Right lobe of liver (tissue), 6 donors: ENCODE measurements at places on chromosomes 16 and 17. TPM values are rescaled to one million over a fixed set of nuclear protein-coding genes. Genes with fewer than 3 reads are reported as not detected.
A peak's percentile ranks its signal among the peaks of the same experiment; 100 is the strongest.

DNA sequence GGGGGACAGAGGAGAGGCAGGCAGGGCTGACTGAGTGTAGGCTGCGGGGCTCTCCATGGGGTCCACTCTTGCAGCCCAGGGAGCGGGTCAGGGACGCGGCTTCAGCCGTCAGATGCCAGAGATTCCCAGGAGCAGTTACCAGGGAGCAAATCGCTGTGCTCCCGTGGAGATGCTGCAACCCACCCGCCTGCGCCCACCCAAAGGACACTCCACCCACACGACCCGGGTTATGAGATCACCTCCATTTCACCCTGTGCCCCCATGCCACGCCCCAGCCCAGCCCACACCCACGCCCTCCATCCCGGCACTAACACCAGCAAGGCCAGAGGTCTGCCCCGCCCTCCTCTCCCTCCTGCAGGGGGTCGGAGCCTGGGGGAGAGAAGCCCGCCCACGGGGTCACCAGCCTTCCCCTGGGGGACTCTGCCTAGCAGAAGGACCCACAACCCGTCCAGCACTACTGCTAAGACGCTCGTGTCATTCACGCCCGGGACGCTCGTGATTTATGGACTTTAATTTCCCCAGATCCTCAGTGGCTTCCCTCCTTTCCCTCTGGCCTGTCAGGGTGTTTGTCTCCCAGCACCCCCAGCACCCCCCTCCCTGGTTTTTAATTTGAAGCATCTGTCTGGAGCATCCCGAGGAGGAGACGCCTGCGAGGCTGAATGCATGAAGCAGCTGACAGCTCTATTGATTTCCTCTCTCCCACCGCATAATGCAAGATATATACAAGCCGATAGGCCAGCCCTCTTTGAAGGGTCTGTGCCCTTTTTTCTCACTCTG is 6.7 kb upstream of the RPL38 start:
- no peak overlapping the region for H3K4me3 ChIP-seq
- H3K4me1 ChIP-seq = peaks cover 13% of the 10 kb centered on the region
- DNase-seq = no peak
- H3K36me3 ChIP-seq = no peaks in the 10 kb centered on the region
- no peak overlapping the region for H3K27ac ChIP-seq
- H3K27me3 ChIP-seq = no peaks in the 10 kb centered on the region

- peaks cover 48% of the 10 kb centered on the region for H3K36me3 ChIP-seq
- H3K4me3 ChIP-seq = no peak overlapping the region
- H3K27ac ChIP-seq = no peak overlapping the region
- H3K4me1 ChIP-seq = no peaks in the 10 kb centered on the region
Measured at GRCh38 chr16:57427824-57428223, 19.4 kb downstream of the CIAPIN1 start.

DNA sequence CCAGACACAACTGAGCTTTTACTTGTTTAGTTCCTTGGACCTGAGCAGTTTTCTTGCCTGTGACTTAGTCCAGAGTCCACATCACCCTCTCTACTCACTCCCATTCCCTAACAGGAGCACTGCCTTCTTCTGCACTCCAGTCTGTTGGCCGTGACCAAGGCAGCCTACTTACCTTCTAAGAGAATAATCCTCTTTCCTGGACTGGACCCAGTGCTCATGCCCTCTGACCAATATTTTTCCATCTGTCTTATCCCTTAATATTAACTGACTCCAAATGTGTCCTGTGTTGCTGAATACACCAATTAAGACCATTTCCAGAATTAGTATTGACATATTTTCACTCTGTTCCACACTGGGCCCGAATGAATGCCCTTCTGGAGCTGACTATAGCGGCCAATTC is 681.0 kb upstream of the KIF2B start:
- H3K4me3 ChIP-seq = no peak overlapping the region
- H3K4me1 ChIP-seq = no peaks in the 10 kb centered on the region
- DNase-seq = no peak
- H3K27me3 ChIP-seq = no peaks in the 10 kb centered on the region
- H3K27ac ChIP-seq = no peak overlapping the region
- H3K36me3 ChIP-seq = no peaks in the 10 kb centered on the region

DNA sequence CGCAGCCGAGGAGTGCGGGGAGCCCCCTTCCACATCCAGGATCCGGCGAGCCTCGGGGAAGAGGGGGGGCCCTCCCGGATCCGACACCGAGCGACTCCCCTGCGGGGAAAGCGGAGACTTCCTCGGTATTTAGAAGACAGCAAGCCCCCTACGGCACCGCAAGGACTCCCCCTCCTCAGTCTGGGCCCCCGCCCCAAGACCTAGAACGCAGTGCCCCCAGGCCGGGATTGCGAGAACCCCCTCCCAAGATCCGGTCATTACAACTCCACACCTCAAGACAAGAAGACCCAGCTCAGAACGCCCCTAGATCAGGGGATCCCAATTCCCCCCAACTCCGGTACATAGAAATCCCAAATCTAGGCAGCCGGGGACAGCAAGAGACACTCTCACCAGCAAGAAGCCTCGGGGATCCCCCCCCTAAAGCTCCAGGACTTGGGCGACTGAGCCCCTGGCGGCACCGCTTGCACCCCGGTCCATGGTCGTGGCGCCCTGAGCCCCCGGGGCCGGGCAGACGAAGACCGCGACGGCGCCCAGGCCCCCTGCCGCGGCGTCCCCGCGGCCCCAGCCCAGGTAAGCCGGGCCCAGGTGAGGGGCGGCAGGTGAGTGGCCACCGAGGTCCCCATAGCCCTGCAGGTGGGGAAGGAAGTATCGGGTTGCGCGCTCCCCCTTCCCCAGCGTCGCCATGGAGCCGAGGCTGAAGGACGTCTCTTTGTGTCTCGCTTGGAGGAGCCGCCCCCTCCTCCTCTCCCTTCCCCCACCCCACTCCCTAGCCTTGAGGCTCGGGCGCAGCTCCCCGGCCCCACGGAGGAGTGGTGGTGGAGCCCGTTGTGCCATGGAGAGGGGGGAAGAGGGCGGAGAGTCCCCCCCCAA is 641 bp downstream of the SBK1 start:
- no peaks in the 10 kb centered on the region for H3K27me3 ChIP-seq
- H3K27ac ChIP-seq = no peak overlapping the region
- H3K4me1 ChIP-seq = no peaks in the 10 kb centered on the region
- DNase-seq = no peak
- H3K4me3 ChIP-seq = peak overlapping the region; percentile 46
- no peaks in the 10 kb centered on the region for H3K36me3 ChIP-seq

- H3K27me3 ChIP-seq = peaks cover 47% of the 10 kb centered on the region
- no peaks in the 10 kb centered on the region for H3K4me1 ChIP-seq
Measured at GRCh38 chr17:39607851-39608130, at the start of gene NEUROD2. Gene NEUROD2, minus strand, starts transcription at chr17:39607920. Its CDS starts 1,321 bp downstream, at chr17:39606599.

- H3K27ac ChIP-seq = no peak overlapping the region
- DNase-seq = no peak
- no peaks in the 10 kb centered on the region for H3K4me1 ChIP-seq
- no peaks in the 10 kb centered on the region for H3K36me3 ChIP-seq
Measured at GRCh38 chr17:611202-611601, 103.4 kb downstream of the VPS53 start.

GRCh38 chr16:74607962-74608356 is 1.0 kb upstream of the GLG1 start:
- no peaks in the 10 kb centered on the region for H3K27me3 ChIP-seq
- H3K4me1 ChIP-seq = peaks cover 19% of the 10 kb centered on the region
- H3K27ac ChIP-seq = no peak overlapping the region
- no peaks in the 10 kb centered on the region for H3K36me3 ChIP-seq

DNA sequence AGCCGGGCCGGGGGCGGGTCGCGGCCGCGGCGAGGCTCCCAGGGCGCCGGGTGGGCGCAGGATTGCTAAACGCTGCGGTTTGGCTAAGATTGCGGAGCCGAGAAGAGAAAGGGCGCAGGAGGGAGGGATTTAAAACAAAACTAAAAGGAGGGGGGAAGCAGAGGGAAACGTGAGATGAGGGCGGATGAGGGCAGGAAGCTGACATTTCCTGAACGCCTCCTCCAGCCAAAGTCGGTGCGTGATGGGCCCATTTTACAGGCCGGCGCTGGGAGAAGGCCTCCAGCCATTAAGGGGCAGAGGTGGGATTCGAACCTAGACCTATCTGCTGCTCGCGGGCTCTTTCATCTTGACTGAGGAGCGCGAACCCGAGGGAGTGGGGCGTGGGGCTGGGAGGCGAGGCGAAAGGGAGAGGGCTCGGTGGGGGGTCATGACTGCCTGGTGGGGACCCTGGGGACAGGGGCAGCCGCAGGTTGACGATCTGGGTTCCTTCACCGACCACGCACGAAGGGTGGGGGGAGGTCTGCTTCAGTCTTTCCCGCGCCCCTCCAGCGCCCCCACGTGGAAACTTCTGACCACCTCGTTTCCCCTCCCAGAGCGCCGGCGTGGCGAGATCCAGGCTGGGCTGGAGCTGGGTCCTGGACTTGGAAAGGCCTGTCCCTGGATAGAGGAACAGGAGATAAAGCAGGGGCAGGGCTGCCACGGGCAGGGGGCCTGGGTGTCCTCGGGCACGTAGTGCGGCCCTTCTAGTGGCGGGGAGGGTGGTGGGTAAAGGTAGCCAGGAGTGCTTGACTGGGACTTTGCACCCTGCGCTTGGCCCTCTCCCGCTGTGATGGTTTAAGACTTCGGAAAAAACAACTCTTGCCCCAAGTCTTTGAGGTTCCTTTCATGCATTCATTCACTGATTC is 3.8 kb upstream of the TAC4 start:
- DNase-seq = peak; percentile 61
- peak overlapping the region; percentile 53 for H3K4me3 ChIP-seq
- no peaks in the 10 kb centered on the region for H3K36me3 ChIP-seq
- H3K4me1 ChIP-seq = no peaks in the 10 kb centered on the region
- no peak overlapping the region for H3K27ac ChIP-seq
- H3K27me3 ChIP-seq = no peaks in the 10 kb centered on the region

DNA sequence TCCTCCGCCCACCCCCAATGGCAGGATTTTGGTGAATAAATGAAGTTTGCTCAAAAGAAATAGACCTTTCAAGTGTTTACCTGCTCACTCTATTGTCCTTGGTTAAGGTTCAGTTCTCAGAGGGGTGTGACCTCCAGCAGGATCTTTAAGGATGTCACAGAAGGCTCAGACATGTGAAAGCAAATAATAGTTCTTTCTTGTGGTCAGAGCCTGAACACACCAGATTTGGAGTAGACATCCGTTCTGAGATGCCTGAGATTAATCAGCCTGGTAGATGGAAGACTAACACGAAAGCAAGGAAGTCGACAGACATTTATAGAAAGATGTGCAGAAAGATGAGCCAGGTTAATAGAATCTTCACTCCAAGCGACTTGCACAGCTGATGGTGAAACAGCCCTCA is 557.9 kb upstream of the CDH11 start:
- H3K4me1 ChIP-seq = no peaks in the 10 kb centered on the region
- H3K27ac ChIP-seq = no peak overlapping the region
- H3K27me3 ChIP-seq = no peaks in the 10 kb centered on the region
- no peak overlapping the region for H3K4me3 ChIP-seq
- DNase-seq = no peak

- H3K4me1 ChIP-seq = no peaks in the 10 kb centered on the region
- H3K27ac ChIP-seq = no peak overlapping the region
- no peaks in the 10 kb centered on the region for H3K36me3 ChIP-seq
- no peak for DNase-seq
Measured at GRCh38 chr17:18946536-18946935, 5.4 kb upstream of the SLC5A10 start.

DNA sequence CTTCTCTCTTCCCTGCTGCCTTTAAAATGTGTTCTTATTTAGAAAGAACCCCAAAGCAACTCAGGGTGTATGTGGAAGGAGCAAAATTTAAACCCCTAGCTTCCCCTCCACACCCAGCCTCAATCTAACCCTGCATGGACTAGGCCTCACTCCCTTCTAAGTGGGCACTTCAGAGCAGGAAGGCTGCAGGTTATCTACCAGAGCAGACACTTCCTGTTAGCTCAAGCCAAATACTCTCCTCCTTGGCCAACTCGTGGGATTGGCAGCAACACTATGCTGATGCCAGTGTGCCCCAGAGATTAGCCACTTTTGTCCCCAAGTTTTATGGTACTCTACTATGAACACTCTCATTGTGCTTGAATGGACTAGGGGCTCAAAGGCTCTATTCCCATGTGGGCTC is 35.6 kb downstream of the CCDC42 start:
- no peak overlapping the region for H3K4me3 ChIP-seq
- no peak for DNase-seq
- H3K27ac ChIP-seq = no peak overlapping the region
- no peaks in the 10 kb centered on the region for H3K4me1 ChIP-seq

DNA sequence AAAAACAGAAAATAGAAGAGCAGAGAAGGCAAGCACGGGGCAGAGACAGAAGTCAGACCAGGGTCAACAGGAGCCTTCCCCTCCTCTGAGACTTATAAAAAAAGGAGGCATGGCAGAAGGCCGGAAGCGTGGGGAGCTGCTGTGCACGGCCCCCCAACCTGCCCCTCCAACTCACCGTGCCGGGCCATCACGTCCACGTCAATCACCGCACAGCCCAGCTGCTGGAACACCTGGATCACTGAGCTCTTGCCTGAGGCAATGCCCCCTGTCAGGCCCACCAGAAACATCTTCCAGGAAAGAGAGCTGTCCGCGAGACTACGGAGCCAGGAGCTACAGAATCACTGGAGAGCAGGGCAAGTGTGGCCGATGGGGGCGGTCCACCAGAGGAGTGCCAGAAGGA is 16.8 kb downstream of the DCAKD start:
- no peak overlapping the region for H3K4me3 ChIP-seq
- DNase-seq = no peak
- no peaks in the 10 kb centered on the region for H3K36me3 ChIP-seq
- H3K4me1 ChIP-seq = peaks cover 12% of the 10 kb centered on the region

GRCh38 chr17:49063652-49064051 is 66.5 kb downstream of the IGF2BP1 start:
- no peaks in the 10 kb centered on the region for H3K27me3 ChIP-seq
- no peaks in the 10 kb centered on the region for H3K36me3 ChIP-seq
- H3K27ac ChIP-seq = no peak overlapping the region
- H3K4me3 ChIP-seq = no peak overlapping the region

DNA sequence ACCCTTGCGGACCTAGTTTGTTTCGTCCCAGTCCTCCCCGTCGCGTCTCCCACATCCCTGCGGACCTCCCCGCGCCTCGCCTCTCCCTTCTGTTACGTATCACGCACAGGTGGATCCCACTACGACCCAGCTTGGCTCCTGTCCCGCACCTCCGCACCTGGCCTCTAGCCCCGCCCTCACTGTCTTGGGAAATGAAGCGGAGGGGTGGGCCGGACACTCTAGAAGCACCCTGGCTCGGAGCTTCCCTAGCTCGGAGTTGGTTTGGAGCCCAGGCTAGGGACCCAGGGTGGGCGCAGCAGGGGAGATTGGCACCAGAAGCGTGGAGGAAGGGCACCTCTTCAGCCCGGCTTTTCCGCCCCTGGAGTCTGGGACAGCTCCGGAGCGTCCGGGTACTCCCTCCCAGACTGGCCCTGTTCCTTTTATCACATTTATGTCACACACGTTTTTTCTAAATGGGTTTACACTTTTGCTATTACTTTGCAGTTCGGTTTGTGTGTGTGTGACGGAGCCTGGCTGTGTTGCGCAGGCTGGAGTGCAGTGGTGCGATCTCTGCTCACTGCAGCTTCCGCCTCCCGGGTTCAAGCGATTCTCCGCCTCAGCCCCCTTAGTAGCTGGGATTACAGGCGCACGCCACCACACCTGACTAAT is 1.4 kb upstream of the CEMP1 start:
- peaks cover 16% of the 10 kb centered on the region for H3K36me3 ChIP-seq
- H3K27ac ChIP-seq = peak overlapping the region; percentile 92
- H3K4me3 ChIP-seq = peak overlapping the region; percentile 52
- no peaks in the 10 kb centered on the region for H3K4me1 ChIP-seq

Gene KRT31
- total RNA-seq = not detected

Gene DNAH17
- total RNA-seq = 0.04 TPM

Gene LAT
- total RNA-seq = 3.4 TPM
